Activated CD4-positive, alpha-beta T cell treated with anti-CD3 and anti-CD28 coated beads, Interleukin-2, Interleukin-4, amounts not matched to agents 100 ng/mL and 50 ng/mL, durations not matched to agents 16 hours and 8 hours (primary cell): ENCODE measurements at places on chromosomes 7 and 10.

DNA sequence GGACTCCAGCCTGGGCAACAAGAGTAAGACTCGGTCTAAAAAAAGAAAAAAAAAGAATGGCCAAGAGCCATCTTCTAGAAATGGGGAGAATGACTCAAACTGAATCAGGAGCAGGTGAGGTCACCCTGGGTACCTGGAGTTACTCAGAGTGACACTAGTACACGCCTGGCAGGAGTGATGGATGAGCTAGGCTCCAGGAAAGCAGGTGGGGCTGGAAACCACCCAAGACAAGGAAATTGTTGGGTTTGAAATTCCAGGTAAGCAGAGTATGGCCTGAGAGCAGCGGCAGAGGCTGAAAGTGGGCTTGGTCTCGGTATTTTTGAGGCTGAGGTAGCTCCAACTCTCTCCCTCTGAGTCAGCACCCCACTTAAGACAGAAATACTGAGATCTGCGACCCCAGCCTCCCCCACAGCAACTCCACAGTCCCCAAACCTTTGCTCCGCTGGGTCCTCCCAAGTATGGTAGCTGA, 18.5 kb downstream of the DDIT4 start:
- DNase-seq = peak; percentile 75

DNA sequence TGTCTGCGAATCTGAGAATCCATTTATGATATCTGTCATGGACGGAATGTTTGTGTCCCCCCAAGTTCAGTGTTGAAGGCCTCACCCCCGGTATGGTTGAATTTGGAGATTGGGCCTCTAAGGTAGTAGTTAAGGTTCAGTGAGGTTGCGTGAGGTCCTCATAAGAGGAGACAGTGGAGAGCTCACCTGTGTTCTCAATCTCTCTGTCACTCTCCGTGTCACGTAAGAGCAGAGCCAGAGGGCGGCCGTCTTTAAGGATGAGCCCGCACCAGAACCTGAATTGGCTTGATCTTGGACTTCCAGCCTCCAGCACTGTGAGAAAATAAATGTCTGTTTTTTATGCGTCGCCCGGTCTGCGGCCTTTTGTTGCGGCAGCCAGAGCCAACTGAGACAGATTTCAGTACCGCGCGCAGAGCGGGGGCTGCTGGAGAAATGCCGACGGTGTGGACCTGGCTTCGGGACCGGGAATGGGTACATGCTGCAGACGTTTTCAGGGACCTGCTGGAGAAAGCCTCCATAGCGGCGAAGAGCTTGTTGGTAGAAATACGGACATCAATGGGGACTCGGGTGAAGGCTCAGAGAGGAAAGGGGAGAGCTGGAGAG, 40.2 kb downstream of the WDR37 start:
- no peak for DNase-seq

DNA sequence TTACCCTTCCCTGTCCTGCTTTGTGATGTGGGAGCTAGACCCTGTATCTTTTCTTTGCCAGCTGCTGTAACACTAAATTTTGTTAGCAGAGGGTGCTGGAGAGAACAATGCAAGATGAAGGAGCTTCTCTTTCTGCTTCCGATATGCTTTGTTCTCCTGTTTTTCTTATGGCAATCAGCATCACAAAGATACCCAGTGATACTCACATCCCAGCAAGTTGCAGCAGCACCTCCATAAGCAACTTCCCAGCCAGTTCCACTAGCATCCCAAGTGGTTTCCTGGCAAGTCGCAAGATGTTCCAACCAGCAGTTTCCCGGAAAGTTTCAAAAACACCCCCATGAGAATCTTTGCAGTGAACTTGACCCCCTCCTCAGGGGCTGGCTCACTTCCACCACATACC, 148.6 kb downstream of the IMMP2L start:
- DNase-seq = no peak

GRCh38 chr10:116006508-116006907, 266.5 kb downstream of the GFRA1 start:
- no peak for DNase-seq

DNA sequence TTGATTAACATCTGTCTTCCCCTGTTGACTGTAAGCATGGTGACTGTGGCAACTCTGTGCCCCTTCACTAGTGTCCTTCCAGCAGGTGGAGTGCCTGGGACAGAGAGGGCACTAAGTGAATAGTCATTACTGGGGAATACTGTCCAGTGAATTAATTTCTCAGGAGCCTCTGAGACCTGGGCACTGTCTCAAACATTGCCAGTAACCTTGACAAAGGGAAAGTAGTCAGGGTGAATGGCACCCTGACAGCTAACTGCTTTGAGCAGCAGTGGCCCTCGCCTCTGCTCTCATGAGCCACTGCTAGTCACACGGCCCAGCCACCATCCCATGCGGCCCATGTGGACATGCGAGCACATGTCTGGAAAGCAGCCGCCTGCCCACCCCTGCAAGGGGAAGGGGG, 13.1 kb upstream of the GRB10 start:
- no peak for DNase-seq

DNA sequence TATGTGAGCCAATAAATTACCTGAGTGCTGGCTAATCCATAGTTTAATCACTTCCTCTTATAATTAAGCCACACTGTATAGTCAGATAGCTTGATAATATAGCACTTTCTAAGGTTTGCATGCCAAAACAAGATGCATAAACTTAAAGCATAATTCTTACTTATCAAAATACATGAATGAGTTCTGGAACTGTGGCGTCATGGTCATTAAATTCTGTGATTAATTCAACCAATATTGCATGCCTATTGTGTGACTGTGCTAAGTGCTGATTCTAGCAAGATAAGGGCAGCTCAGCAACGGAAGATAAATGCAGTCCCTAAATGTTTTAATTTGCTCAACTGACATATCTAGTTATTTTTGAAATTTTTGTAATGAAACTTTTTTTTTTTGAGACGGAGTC, 29.7 kb downstream of the HOXA1 start:
- no peak for DNase-seq

GRCh38 chr7:135147341-135147898, 452 bp upstream of the TMEM140 start:
- DNase-seq = peak; percentile 16

DNA sequence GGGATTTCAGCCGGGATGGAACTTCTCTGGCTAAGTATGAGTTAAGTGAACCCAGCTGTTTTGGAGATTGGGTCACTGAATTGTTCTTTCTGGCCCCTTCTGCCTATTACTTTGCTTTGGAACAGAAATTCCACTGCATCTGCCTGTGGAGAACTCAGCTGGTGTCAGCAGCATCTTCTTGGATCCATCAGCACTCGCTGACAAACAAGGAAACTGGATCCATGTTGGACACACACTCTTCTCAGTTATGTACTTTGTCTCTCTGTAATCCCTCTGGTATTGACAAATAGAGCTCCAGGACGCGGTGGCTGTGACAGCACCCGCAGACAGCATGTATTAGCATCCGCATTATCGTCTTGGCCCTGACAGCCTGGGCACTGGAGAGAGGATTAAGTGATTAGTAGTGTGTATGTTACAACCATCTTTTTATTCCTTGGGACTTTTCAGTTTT, 73.0 kb upstream of the BMPER start:
- no peak for DNase-seq

- no peak for DNase-seq
Measured at GRCh38 chr7:80510021-80510420, 1.8 kb downstream of the GNAT3 start.

GRCh38 chr7:155027879-155028278, 25.0 kb upstream of the PAXIP1 start:
- DNase-seq = no peak

GRCh38 chr7:106947244-106947728, 82.2 kb downstream of the PIK3CG start:
- DNase-seq = peak; percentile 40

DNA sequence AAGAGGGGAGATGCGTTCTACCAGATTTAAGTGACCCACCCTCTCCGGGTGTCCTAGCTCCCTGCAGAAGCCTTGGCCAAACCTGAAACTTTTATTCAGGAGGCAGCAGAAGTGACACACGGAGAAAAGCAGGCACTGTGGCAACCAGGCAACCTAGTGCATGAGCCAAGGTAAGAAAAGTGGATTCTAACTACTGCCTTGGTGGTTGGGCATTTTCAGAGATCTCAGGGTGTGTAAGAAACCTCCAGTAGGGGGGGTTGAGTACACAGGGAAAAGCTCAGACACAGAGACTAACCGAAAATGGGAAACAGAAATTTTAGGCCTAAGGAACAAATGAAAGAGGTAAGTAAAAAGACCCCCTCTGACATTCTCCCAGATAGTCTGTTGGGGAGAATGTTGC, 645.7 kb downstream of the ANKRD7 start:
- no peak for DNase-seq

- DNase-seq = no peak
Measured at GRCh38 chr7:1312136-1313070, 79.7 kb downstream of the UNCX start.
